Tracheal epithelial cell (primary cell): ENCODE measurements at places on chromosomes 3 and 15. TPM values are rescaled to one million over a fixed set of nuclear protein-coding genes. Genes with fewer than 3 reads are reported as not detected.

Gene C3orf70
- under 0.01 TPM in 1 of 2 replicates, not detected in the other for total RNA-seq

Gene CXCR6
- total RNA-seq: not detected in 2 replicates

Gene CFAP92
- total RNA-seq: 0.43 TPM in 1 of 2 replicates, not detected in the other

Gene CCR3
- total RNA-seq: not detected in 2 replicates

Gene GPR27
- 1.5 and 1.9 TPM in 2 replicates for total RNA-seq

Gene SPATA12
- not detected in 2 replicates for total RNA-seq

Gene ADAMTSL3
- total RNA-seq: 1.1 and 1.9 TPM in 2 replicates

Gene SRGAP3
- 8.2 and 22.6 TPM in 2 replicates for total RNA-seq

Gene ANKUB1
- total RNA-seq: 1.3 and 1.4 TPM in 2 replicates

Gene NDN
- 6.5 and 13.6 TPM in 2 replicates for total RNA-seq

Gene SEMA3G
- under 0.01 and 1.7 TPM in 2 replicates for total RNA-seq

Gene CLEC3B
- not detected in 2 replicates for total RNA-seq

Gene COL6A5
- not detected in 2 replicates for total RNA-seq

Gene ZNF80
- total RNA-seq: not detected in 2 replicates

Gene SATB1
- 8.7 and 12.3 TPM in 2 replicates for total RNA-seq

Gene NDUFAF3
- total RNA-seq: 49.4 and 59.8 TPM in 2 replicates

Gene PLA2G4D
- under 0.01 TPM in 1 of 2 replicates, not detected in the other for total RNA-seq

Gene SLC12A8
- total RNA-seq: 20.7 and 28.7 TPM in 2 replicates

Gene SCN5A
- not detected in 2 replicates for total RNA-seq

Gene GASK1A
- total RNA-seq: 0.48 and 2.6 TPM in 2 replicates

Gene KLHL40
- not detected in 2 replicates for total RNA-seq

Gene WDR72
- total RNA-seq: under 0.01 and 0.96 TPM in 2 replicates

Gene OR5K2
- total RNA-seq: not detected in 2 replicates

Gene CTXN2
- not detected in 2 replicates for total RNA-seq

Gene ACVR2B
- total RNA-seq: 5.3 and 6.0 TPM in 2 replicates

Gene CHDH
- total RNA-seq: under 0.01 and 1.2 TPM in 2 replicates

Gene UACA
- total RNA-seq: 11.3 and 17.6 TPM in 2 replicates

Gene MCF2L2
- 0.21 TPM in 1 of 2 replicates, not detected in the other for total RNA-seq

Gene NOX5
- total RNA-seq: under 0.01 TPM in 1 of 2 replicates, not detected in the other

Gene FSD2
- total RNA-seq: not detected in 2 replicates

Gene CATSPER2
- 0.85 and 3.6 TPM in 2 replicates for total RNA-seq
